CD14-positive monocyte (primary cell): ENCODE measurements at places on chromosomes 3 and 15.

DNA sequence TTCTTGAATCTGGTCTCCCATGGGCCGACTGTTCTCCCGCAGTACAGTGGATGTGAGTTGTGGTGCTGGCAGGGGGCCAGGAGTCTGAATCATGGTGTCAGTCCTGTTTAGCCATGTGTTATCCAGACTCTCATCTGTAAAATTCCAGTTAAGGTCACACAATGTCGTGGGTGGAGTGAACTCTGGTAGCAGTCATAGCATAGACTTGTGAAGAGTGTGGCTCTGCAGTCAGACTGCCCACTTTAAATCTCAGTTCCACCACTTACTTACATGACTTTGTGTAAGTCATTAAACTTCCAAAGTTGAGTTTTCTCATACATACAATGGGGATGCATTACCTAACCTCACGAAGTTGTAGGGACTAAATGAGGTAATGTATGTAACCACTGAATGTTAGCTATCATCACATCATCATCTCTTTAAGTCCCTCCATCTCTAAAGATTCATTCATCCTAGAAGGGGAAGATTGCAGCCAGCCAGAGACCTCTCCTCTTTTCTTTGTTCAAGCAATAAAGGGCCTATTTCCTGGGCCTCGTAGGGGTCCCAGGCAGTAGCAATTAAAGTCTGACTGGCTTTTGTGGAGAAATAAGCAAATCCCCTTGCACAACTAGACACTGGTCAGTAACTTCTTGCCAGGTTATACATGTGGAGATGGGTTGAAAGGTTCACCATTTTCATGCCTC lies 93.9 kb downstream of the PCCB start:
- H3K27me3 ChIP-seq, result no peaks in the 10 kb centered on the region
- H3K36me3 ChIP-seq, result peaks cover 79% of the 10 kb centered on the region
- no peak overlapping the region for H3K27ac ChIP-seq
- no peaks in the 10 kb centered on the region for H3K4me1 ChIP-seq
- DNase-seq, result no peak

DNA sequence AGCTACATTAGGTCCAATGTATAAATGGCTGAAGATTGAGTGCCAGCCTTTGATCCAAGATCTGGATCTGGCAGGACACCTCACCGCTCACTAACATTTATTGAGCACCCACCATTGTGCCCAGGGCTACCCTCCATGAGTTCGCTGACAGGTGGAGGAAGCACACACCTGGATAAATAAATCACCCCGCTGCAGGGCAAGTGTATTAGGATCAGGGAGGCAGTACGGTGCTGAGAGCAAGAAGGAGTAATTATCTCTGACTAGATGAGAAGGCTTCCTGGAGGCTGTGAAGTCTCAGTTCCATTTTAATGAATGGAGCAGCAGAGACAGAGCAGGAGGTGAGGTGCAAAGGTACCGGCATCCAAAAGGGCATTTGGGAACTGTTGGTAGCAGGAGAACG lies 104.1 kb downstream of the LIPC start:
- no peak overlapping the region for H3K4me3 ChIP-seq
- no peak for DNase-seq
- no peak overlapping the region for H3K27ac ChIP-seq
- no peaks in the 10 kb centered on the region for H3K27me3 ChIP-seq

- H3K4me3 ChIP-seq, result no peak overlapping the region
- no peaks in the 10 kb centered on the region for H3K36me3 ChIP-seq
- no peak overlapping the region for H3K27ac ChIP-seq
- H3K27me3 ChIP-seq, result no peaks in the 10 kb centered on the region
- H3K4me1 ChIP-seq, result no peaks in the 10 kb centered on the region
These were observed 641.5 kb upstream of the NECTIN3 start for GRCh38 chr3:110430146-110430545.

- H3K27ac ChIP-seq, result no peak overlapping the region
- DNase-seq, result no peak
- H3K4me1 ChIP-seq, result no peaks in the 10 kb centered on the region
- H3K36me3 ChIP-seq, result no peaks in the 10 kb centered on the region
- no peak overlapping the region for H3K4me3 ChIP-seq
These were observed 193.3 kb downstream of the CD47 start for GRCh38 chr3:107897471-107898061.

GRCh38 chr3:151197981-151198767 lies 4.8 kb downstream of the GPR171 start:
- no peak for DNase-seq
- H3K4me3 ChIP-seq, result no peak overlapping the region
- no peak overlapping the region for H3K27ac ChIP-seq
- H3K36me3 ChIP-seq, result no peaks in the 10 kb centered on the region
- H3K4me1 ChIP-seq, result no peaks in the 10 kb centered on the region

DNA sequence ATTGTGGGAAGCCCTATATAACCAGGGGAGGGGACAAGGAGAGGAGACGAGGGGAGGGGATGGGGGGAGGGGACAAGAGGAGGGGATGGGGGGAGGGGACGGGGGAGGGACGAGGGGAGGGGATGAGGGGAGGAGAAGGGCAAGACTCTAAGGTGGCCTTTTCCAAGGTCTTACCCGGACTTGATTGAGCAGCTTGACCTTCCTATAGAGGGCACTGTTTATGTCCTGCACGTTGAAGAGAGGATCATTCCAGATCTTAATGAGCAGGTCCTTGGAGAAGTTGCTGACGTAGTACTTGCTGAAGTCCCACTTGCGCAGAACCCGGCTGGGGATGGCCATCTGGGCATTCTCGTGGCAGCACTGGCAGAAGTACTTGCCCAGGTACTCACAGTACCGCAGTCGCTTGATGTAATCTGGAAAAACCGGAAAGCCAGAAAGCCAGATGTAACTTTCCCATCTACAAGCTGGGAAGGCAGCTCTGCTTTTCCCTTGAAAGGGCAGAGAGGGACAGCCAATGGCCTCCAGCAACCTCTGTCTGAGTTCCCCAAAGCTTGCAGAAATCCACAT lies 55.7 kb downstream of the RUBCN start:
- no peak overlapping the region for H3K27ac ChIP-seq
- DNase-seq, result no peak
- H3K4me3 ChIP-seq, result no peak overlapping the region
- H3K36me3 ChIP-seq, result peaks cover 37% of the 10 kb centered on the region

GRCh38 chr3:25817107-25817506 lies 27.2 kb downstream of the OXSM start:
- no peaks in the 10 kb centered on the region for H3K36me3 ChIP-seq
- H3K27ac ChIP-seq, result no peak overlapping the region
- no peak overlapping the region for H3K4me3 ChIP-seq
- H3K27me3 ChIP-seq, result no peaks in the 10 kb centered on the region
- no peaks in the 10 kb centered on the region for H3K4me1 ChIP-seq

- peaks cover 51% of the 10 kb centered on the region for H3K4me1 ChIP-seq
- H3K27me3 ChIP-seq, result no peaks in the 10 kb centered on the region
- no peak for DNase-seq
- H3K27ac ChIP-seq, result peak overlapping the region; percentile 64
- no peak overlapping the region for H3K4me3 ChIP-seq
- H3K36me3 ChIP-seq, result peaks cover 8% of the 10 kb centered on the region
These were observed 18.3 kb downstream of the ANP32A start for GRCh38 chr15:68802373-68802772.

DNA sequence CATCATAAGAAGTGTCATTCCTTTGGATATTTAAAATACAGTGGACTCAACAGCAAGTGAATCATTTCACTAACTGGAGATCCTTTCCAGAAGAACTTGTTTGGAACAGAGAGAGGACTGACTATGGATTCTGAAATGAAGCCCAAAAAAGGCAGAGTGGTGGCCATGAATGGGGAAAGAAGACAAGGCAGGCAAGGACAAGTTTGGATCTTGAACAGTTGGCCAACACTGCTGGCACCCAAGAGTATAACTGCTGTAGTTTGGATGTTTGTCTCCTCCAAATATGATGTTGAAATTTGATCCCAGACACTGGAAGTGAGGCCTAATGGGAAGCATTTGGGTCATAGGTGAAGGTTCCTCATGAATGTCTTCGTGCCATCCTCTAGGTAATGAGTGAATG lies 686.9 kb downstream of the GRM7 start:
- H3K36me3 ChIP-seq, result no peaks in the 10 kb centered on the region
- H3K27me3 ChIP-seq, result no peaks in the 10 kb centered on the region
- no peak overlapping the region for H3K27ac ChIP-seq
- DNase-seq, result no peak

DNA sequence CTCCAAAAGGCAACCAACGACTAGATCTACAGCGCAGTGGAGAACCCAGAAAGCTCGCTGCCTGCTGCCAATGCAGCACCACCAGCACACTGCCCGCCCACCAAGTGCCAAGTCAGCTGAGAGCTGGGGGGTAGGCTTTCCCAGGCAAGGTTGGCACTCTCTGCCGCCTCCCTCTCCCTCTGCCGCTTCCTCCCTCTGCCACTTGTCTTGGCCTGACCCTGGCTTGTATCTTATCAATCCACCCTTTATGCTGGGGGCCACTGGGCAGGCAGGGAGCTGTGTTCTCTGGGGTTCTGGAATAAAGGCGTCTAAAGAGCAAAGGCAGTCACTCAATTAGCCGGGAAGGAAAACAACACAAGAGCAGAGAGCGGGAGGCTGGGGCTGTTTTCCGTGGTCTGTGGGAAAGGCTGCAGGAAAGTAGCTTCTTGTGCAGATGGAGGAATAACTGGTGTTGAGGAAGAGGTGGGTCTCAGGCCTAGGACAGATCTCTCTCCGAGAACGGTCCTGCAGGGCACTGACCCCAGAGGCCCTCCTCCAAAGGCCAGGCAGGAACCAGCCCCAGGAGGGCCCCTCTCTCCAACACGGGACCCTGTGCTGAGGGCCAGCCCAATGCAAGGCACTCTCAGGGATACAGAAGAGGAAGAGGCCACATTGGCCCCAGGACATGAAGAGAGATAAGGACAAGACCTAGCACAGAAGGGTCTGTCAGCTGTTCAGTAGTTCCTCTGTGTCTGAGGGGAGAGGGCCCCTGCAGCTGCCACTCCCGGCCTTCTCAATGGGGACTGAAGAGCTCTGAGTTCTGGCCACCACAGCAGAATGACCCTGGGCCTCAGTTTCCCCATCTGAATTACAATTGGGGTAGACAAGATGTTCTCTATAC lies 30.8 kb downstream of the ACSBG1 start:
- no peak for DNase-seq
- no peak overlapping the region for H3K4me3 ChIP-seq
- H3K27me3 ChIP-seq, result no peaks in the 10 kb centered on the region
- H3K4me1 ChIP-seq, result no peaks in the 10 kb centered on the region
- no peaks in the 10 kb centered on the region for H3K36me3 ChIP-seq

DNA sequence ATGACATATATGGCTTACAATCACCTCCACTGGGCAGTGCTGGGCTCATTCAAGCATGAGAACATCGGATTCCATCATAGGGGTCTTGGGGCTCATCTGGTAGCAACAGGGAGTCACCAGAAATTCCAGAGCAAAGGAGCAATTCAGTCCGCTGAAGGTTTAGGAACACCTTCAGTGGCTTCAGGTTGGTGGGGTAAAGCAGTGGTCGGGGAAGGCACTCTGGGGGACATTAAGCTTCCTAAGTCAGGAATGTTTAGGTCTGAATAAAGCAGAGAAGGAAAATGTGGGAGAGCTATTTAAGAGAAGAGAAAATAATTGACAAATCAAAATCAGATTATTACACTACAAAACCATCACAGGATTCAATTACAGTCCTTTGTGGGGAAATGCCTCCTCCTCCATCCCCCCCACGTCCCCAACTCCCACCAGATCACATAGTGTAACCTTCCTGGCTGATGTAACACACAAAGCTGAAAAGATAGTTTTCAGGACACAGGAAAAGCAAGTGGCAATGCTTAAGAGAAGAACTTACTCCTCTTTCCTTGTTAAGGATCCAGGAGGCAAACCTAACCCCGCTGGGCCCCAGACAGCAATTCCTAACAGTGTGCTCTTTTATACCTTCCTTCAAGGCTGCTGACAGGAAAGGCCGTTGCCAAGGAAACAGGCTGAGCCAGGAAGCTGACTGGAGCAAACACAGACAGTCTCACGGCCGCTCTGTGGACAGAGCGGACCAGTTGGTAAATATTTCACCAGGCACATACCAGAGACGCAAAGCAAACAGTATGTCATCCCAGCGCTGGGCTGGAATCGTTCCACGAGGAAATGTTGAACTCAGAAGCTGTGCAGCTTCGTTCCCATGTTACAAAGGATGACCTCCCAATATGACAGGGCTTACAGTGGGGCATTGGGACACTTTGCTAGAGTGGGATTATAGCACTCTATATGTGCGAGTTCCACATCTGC lies 57.5 kb upstream of the LMCD1 start:
- H3K4me3 ChIP-seq, result no peak overlapping the region
- no peak for DNase-seq
- H3K36me3 ChIP-seq, result no peaks in the 10 kb centered on the region
- H3K27me3 ChIP-seq, result no peaks in the 10 kb centered on the region
- H3K27ac ChIP-seq, result no peak overlapping the region

GRCh38 chr3:45355351-45355750 lies 33.0 kb upstream of the LARS2 start:
- no peak overlapping the region for H3K27ac ChIP-seq
- H3K4me3 ChIP-seq, result no peak overlapping the region
- H3K4me1 ChIP-seq, result peaks cover 17% of the 10 kb centered on the region

GRCh38 chr3:106528932-106529331 lies 660.1 kb upstream of the CBLB start:
- DNase-seq, result no peak
- H3K4me1 ChIP-seq, result no peaks in the 10 kb centered on the region
- H3K4me3 ChIP-seq, result no peak overlapping the region
- H3K27me3 ChIP-seq, result no peaks in the 10 kb centered on the region

DNA sequence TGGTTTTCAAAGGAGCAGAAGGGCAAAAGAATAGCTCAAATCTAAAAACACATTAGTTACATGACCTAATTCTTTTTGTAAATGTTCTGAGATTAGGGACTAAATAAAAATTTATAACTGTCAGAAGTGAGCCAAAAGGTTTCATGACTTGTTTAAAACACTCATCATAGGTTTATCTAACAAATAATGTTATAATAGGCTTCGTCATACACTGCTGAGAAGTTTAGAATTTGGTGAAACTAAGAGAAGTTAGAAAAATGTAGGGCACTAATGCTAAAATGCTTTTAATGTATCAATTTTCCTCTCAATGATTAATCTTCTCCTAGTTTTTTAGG lies 468.8 kb upstream of the CDIN1 start:
- no peaks in the 10 kb centered on the region for H3K4me1 ChIP-seq
- H3K27me3 ChIP-seq, result no peaks in the 10 kb centered on the region
- H3K27ac ChIP-seq, result no peak overlapping the region
- DNase-seq, result no peak
